ENCODE measurements at places on chromosomes 5 and 9.

- DNase-seq = no peak
These were observed 28.5 kb downstream of the COL5A1 start for GRCh38 chr9:134670042-134670525.

DNA sequence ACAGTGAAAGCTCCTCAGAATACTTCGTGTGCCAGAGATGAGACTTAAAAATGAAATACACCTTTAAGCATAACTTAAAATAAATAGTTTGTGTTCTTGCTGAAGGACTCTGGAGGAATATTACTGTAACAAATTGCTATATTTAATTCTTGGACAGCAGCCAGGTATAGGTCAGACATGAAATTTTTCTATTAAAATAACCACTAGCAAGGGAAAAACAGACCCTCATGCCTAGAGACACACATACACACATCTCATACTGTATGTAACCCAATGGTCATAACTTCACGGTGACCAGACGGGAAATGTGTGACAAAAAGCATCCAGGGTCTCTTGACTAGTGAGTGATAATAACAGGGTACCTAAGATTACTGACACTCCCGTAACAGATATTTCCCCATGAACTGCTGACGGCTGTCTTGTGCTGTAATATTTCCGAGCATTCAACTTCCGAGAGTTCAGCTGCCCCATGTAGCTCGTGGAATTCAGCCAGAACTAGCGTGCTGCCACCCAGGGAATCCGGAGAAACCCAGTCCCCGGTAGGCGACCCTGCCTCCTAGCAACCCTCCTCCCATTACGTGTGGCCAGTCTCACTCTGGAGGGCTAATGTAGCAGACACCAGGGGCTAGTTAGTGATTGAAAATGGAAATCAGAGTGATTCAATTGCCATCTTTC, 2295.1 kb upstream of the WWC1 start:
- no peak for DNase-seq

DNA sequence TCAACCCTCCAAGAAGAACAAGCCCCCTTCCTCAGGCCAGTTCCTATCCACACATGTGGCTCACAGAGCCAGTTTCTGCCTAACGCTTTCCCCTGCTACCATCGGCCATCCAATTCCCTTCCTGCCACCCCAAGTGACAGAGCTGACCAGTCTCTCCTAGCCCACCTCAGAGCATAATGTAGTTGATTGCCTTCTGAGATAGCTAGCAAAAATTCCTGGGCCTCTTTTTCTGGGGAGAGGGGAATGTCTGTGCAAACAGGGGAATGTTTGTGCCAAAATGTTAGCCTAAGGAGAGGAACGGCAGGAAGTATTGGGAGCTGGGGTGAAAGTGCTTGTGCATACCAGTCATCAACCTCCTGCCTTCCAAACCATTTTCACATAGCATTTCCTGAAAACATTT, 157.0 kb downstream of the PJA2 start:
- DNase-seq = no peak

DNA sequence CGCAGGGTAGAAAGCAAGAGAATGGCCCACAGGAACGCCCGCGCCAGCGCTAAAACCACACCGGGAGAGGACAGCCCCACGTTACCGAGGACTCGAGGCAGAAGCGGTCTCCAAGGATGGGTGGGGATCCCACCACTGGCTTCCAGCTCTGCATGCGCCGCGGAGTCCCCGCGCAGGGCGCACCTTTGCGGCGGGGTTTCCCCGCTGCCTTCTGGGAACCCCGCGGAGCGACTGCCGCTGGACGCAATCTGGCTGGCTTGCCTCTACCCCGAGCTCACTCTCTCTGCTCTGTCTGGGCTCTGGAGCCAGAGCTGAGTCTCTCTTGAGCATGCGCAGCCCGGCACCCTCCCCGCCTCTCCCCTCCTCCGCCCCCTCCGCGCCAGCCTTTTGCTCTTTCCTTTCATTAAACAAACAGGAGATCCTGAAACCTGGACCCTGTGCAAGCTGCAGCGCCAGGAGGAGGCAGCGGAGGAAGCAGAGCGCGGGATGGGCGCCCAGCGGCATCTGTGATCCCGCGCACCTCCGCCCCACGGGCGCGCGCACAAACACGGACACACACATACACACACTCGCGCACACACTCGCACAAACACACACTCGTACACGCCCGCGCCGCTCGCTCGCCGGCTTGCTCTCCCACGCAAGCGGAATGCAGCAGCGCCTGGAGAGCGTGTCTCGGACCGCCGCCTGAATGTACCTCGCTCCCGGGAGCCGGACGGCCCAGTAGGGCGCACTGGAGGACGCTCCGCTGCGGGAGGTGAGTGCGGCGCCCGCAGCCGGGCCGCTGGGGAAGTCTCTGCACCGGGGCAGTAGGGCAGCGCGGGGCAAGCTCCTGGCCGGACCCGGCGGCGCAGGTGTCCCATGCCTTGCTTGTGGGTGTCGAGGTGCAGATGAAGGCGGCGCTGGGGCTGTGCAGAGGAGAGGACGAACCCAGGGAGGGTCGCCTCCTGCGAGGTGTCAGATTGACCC, at the start of gene PLPPR1:
Gene PLPPR1, plus strand, starts transcription at position 382 of the 969 bp plus-strand sequence.
- peak; percentile 73 for DNase-seq

- no peak for DNase-seq
These were observed 10.0 kb upstream of the SHISAL2B start for GRCh38 chr5:64680289-64680688.

- no peak for DNase-seq
These were observed 519 bp downstream of the HSPA5 start for GRCh38 chr9:125240649-125240999.

- no peak for DNase-seq
These were observed 14.6 kb downstream of the HK3 start for GRCh38 chr5:176884571-176884890.

DNA sequence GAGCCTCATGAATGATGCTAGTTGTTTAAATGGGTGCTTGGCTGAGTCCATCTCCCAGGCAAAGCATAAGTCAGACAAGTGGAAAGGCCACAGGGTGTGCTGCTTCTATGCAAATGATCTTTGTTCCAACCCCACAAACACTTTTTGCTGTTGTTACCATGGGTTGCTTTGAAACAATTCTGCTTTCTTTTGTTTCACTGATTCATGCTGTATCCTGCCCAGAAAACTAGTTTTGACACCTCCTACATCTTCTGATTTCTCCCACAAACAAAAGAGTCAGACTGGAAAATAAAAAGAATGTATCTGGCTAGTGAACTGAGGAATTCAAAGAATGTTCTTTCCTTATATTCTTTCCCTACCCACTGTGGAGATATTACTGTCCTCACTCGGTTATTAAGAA, 298.6 kb downstream of the DIRAS2 start:
- DNase-seq = no peak

DNA sequence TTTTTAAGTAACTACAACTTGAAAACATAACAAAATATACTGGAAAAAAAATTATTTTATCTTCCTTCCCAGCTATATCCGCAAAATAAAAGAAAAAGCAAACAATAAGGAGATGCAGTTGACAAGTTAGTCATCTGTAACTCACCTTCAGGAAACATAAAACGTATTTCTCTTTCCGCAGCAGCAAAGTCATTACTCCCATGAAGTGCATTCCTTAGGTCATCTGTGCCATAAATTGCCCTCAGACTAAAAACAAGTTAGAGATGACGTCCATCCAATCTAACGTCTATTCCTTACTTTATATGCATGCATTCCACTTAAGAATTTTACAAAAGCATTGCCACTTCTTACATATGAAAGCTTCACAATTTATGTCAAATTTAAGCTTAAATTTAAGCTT, 10.9 kb downstream of the NME5 start:
- no peak for DNase-seq
